ENCODE measurements at places on chromosomes 1 and 21.

DNA sequence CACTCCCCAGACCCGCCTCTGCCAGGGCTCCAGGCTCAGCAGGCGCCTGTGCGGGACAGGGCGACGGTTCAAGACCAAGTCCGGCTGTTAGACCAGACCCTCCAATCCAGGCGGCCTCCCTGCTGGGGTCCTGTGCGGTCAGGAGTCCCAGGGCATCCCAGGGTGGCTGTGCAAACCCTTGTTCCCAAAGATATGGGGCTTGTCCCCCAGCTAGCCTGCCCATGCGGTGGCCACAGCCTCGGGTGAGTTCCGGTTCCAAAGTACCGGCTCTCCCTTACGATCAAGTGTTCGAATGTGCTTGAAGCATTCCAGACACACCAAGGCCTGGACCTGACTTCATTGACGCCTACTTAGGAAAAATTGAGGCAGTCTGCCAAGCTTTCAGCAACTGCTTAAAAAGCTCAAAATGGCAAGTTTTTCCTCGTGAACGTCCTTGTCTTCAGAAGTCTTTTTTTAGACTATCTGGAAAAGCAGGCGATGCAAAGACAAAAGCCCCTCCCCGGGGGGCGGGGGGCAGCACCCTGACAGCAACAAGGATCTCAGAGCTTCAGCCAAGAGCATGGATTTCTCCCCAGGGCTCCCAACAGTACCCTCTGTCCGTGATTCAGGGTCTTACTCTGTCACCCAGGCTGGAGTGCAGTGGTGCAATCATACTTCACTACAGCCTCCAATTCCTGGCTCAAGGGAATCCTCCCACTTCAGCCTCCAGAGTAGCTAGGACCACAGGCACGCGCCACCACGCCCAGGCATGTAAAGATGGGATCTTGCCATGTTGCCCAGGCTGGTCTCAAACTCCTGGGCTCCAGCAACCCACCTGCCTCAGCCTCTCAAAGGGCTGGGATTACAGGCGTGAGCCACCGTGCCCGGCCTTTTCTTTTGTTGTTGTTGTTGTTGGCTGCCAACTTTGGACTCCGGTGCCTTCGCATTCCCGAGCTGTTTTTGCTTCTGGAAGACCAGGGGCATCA, 2.3 kb downstream of the FAAP20 start:
- DNase-seq: peak; percentile 69

DNA sequence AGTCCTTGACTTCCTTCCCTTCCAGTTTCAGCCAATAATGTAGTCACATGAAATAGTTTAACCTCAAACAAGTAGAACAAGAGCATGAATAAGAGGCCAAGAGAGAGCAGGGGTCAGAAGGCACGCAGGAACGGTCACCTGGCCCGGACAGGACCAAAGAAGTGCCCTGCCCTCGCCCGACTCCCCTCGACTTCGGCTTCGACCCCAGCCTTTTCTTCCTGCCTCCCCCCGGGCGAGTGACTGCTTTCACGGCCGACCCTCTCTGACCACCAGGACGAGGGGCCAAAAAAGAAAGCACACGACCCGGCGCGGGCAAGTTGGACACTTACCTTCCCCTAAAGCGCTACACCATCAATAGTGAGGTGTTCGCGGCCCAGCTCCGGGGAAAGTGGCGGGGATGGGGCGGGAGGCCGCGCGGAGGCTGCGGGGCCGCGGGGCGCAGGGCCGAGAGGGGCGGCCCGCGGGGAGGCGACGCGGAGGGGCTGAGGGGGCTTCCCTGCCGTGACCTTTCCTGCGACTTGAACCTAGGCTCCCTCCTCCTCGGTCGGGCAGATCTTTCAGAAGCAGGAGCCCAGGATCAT, 519 bp downstream of the RERE start:
- peak; percentile 54 for DNase-seq

- no peak for DNase-seq
Observed at GRCh38 chr1:200108659-200109058, 81.1 kb downstream of the NR5A2 start.

DNA sequence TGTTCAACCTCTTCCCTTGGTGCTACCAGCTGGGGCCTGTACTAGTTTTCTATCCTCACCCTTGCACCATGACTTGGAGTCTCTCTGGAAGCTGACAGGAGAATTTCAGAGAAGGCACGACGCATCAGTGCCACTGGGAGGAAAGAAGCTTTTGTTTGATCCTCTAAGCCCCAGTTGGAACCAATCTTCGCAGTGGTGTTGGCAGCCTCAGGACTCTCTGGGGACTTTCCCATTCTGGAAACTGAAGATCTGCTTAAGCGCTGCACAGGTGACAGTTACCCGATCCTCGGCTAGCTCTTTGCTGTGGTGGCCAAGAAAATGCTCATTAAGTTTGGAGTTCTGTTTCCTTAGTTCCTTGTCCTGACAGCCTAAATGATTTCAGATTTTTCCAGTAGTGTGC, 222.3 kb downstream of the RHOU start:
- DNase-seq: no peak

DNA sequence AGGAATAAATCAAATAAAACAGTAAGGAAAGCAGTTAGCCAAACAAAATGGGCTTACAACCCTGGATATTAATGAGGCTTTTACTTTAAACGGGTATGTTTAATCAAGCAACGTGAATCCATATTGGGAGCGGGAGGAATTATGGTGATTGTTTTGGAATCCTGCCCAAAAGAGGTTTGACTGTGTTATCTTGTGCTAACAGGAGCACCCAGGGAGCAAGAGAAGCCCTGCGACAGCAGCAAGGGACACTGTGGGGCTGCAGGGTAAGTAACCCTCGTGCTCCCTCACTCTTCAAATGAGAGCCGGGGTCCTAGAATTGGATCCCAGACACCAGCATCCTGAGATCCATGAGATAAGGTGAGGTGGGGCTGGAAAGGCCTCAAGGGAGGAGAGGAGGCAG, 72.6 kb upstream of the PGBD5 start:
- DNase-seq: no peak

DNA sequence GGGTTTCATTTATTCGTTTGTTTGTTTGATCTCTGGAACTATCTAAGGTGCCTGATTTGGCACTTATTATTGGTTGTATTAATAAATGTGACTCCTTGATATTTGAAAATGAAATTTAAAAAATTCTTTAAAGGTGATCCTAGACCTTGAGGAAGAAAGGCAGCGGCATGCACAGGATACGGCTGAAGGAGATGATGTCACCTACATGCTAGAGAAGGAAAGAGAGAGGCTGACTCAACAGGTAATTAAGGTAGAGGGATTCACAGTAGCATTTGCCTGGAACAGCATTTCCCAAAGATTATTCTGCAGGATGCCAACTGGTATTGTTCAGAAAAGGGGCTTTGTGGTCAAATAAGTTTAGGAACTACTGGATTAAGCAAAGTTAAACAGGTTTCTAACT, 54.4 kb upstream of the WNT2B start:
- no peak for DNase-seq

GRCh38 chr1:25568834-25569596, 25.6 kb downstream of the LDLRAP1 start:
- DNase-seq: no peak

DNA sequence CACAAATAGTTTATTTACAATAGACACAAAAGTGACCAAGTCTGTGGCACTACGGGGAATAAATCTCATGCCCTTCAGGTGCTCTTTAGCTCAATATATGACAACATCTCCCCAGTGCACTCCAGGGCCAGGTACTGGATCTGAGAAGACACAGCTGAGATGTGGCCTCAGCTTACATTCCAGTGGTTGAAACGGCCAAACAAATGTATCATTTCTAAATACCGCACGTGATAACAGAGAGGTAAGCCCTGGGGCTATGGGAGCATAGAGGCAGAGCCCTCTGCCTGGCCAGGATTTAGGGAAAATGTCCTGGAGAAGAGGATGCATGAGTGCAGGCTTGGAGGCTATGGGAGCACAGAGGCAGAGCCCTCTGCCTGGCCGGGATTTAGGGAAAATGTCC, 630.5 kb downstream of the SMYD3 start:
- no peak for DNase-seq

GRCh38 chr1:53633073-53633704, 105.8 kb downstream of the GLIS1 start:
- DNase-seq: no peak

DNA sequence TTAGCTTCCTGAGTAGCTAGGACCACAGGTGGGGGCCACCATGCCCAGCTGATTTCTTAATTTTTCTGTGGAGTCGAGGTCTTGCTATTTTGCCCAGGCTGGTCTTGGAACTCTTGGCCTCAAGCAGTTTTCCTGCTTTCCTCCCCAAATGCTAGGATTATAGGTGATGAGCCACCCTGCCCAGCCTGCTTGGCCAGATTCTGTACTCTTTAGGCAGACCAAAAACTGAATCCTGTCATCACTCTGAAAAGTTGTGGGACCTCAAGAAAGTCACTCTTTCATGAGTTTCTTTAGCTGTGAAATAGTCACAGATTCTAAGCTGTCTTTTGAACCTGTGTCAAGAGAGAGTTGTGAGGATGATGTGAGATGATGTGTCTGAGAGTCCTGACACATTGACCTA, 105.4 kb downstream of the CAMTA1 start:
- no peak for DNase-seq

DNA sequence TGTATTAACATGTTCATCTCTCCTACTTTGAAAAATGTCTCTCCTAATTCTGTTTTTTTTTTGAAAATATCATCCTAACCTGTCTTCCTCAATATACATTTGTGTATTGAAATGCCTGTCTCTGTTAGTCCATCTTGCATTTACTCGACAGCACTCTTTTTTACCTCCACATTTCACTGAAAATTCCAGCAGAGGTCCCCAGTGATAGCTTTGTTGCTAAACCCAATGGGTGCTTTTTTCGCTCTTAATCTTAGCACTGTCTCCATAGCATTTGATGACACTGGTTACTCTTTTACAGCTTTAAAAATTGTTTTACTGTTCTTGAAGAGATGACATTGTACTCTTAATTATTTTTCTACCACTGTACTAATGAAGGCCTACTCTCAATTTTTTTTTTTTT, 10.8 kb downstream of the OSBPL9 start:
- DNase-seq: no peak

- DNase-seq: no peak
Observed at GRCh38 chr1:183027031-183027430, 3.8 kb downstream of the LAMC1 start.

DNA sequence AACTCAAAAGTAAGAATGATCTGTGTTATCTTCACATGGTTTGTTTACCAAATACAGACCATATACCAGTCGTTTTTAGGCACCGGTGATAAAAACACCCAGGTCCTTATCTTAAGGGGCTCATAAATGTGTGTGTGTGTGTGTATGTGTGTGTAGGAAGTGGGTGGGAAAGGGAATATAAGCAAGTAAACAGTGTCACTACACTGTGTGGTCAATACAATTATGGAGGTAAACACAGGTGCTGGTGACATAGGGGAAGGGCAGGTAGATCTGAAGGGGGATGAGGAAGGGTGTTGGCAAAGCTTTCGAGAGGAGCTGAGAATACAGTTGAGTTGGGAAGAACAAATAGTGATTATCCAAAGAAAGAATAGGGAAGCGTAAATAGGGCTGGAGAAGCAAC, 19.1 kb upstream of the MRPS6 start:
- no peak for DNase-seq

GRCh38 chr1:244350027-244350426, 101.7 kb downstream of the ADSS2 start:
- DNase-seq: no peak

DNA sequence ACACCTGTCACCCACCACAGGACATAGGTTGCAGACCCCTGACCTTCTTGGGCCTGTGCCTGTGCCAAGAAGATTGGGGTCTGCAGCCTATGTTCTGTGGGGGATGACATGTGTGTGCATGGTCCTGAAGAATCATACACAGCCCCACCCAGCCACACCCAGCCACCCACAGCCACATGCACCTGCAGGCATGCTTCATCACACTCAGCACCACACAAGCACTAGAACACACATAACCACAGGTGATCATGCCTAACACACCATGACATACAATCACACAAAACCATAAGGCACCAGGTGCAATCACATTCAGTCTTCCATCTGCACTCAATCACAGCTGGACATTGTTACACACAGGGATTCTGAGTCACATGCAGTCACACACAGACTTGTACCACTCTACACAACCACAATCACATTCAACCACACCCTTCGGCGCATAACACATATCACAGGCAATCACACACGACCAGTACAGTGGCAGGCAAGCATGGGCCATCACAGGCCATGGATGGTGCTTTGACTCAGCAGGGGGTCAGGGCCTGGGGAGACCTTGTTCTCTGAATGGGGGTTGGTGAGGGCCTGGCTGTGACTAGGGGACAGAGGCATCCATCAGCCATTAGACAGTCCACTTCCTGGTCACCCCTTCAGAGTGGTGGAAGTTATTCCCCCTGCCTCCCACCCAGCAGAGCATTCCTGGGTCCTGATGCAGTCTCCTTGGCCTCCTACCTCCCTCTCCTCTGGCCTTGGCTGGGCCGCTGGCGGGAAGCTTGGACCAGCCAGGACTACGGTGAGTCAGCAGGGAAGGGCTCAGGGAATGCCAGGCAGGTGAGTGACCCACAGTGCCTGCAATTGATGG, 44.3 kb upstream of the EPS8L3 start:
- no peak for DNase-seq

DNA sequence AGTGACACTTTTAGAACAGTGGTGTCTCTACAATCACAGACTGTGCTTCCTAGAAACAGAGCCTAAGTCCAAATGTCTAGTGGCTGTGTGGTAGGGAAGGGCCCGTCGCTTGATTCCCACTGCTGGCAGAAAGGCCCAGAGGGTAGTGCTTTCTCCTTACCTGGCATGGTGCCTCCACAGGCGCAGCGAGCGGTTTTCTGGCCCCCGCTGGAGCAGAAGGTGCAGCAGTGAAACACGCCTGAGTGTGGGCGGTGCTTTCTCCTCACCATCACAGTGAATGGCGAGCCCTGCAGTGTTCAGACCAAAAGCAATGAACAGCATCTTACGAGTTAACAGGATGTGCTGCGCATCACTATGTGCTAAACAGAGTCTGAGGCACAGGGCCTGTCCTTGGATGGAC, 8.3 kb downstream of the TRIM45 start:
- DNase-seq: no peak

DNA sequence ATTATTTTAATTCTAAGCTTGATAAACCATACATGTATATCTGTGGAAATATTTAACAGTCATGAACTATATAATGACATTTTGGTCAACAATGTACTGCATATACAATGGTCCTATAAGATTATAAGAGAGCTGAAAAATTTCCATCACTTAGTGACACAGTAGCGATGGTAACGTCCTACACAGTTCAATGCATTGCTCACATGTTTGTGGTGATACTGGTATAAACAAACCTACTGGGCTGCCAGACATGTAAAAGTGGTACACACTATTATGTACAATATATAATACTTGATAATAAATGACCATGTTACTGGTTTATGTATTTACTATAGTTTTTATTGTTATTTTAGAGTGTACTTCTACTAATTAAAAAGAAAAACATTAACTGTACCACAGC, 841.9 kb downstream of the LTN1 start:
- no peak for DNase-seq

- DNase-seq: no peak
Observed at GRCh38 chr1:112614460-112615065, 4.4 kb downstream of the ST7L start.

Measured in upper lobe of left lung (tissue), 6 donors.